Activated CD4-positive, alpha-beta T cell treated with anti-CD3 and anti-CD28 coated beads, Interleukin-2, amount 50 U/mL, for 16 hours (primary cell): ENCODE measurements at places on chromosomes 4 and X.

DNA sequence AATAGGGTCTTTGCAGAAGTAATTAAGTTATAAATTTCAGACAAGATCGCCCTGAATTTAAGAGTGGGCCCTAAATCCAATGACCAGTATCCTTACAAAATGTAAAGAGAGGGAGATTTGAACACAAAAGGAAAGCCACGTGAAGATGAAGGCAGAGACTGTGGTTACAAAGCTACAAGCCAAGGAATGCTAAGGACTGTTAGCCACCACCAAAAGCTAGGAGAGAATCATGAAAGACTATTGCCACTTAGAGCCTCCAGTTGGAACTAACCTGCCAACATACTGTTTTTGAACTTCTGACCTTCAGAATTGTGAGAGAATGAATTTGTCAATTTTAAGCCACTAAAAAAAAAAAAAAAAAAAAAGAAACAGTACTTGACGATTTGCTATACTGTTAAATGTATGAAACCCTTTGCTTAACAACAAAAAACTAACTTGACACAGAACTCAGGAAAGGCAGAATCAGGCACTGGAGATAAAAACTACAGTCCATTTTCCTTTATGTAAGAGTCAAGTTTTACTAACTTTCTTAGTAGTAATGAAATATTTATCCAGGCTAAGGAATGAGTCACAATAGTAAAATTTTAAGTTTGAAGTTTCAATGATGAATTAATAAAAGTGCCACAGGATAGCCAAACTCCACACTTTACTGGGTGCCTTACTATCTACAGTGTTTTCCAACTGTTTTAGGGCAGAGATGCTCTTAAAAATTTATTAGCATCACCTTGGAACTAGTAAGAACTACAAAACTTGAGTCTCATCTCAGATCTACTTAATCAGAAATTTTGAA is 25.1 kb downstream of the DHX15 start:
- DNase-seq: no peak

DNA sequence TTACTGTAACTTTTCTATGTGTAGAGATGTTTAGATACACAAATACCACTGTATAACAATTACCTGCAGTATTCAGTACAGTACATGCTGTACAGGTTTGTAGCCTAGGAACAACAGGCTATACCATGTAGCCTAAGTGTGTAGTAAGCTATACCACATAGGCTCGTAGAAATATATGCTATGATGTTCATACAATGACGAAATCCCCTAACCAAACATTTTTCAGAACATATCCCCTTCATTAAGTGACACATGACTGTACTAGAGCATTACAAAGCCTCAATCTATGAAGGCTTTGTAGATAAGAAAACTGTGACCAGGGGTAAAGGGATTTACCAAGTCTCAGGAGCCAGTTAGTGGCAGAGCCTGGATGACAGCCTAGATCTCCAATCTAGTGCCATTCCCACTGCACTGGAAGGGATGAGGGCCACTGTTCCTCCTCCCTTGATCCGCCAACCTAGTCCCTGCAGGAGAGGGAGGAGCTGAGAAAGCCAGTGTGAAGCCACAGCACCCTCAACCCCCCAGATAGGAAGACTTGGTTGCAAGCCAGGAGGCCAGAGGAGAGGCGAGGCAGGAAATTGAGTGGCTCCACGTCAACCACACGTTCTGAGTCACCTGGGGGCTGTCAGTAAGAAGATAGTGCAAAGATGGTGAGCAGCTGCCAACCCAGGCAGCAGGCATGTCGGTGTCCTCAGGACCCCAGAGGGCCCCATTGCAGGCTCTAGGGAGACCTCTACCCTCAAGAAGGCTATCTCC is 227.7 kb downstream of the BCOR start:
- peak; percentile 96 for DNase-seq

- no peak for DNase-seq
Measured at GRCh38 chr4:170011921-170012628, 14.1 kb downstream of the MFAP3L start.

GRCh38 chrX:65587616-65588526 is 53.3 kb upstream of the LAS1L start:
- no peak for DNase-seq

GRCh38 chr4:179836179-179837075 is 2394.2 kb upstream of the AGA start:
- DNase-seq: no peak

DNA sequence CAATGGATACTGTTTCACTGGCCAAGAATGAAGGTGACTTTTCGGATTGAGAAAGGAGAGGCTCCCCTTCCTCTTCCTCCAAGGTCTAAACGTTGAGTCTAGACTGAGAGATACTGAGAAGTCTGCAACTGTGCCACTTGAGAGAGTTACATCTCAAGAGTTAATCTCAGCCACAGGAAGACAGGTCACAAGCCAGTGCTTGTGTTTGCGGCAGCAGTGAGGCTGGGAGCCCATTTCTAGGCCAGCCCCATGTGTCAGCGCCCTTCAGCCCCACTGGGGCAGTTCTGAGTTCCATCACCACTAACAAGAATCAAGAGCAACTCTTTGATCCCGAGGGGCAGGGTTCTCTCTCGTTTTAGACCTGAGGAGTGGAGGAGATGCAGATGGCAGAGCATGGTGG is 7.3 kb upstream of the SEC24D start:
- DNase-seq: no peak

DNA sequence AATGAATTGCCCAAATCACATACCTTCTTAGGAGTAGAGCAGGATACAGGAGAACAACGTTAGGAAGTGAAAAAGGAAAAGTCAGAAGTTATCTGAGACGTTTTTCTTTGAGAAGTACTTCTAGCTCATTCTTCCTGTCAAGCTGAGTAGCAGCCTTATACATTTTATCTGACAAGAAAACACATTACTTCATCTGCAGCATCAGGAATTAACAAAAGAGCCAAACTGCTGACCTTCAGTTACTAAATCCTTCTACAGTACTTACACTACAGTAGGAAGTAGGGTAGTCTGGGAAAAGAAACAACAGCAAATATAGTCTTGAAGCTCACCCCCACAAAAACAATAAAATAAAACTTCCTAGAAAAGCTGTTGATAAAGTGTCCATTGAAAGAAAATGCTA is 57.0 kb downstream of the ATP11C start:
- no peak for DNase-seq

- no peak for DNase-seq
Measured at GRCh38 chr4:78939667-78940008, 400 bp upstream of the PAQR3 start.

DNA sequence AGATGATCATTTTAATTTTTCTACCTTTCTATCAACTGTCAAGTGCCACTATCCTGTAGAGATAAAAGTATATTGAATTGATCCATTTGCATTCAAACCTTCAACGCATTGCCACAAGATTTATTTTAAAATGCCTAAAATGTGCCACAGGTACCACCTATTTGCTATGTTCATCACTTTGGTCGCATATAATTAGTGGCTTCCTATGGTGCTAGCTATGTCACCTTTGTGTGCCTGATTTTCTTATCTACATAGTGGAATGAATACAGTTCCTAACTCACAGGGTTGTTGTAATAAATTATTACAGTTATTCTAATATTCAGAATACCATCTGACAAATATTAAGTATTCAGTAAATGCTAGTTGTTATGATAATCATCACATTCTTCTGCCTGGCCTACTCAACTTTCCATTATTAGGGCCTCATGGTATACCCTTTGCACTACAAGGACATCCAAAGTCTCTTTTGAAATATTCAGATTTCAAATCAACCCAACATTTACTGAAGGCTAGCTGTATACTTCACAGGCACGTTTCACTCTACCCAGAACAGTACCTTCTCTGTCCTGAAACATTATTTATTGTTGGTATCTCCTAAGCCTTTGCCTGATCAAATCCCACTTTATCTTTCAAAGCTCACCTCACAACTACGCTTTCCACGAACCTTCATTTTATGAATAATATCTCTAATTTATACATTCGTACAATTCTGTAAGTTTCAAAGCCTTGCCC is 62.4 kb downstream of the ANXA10 start:
- no peak for DNase-seq

- no peak for DNase-seq
Measured at GRCh38 chr4:79467246-79467932, 59.4 kb upstream of the GK2 start.

DNA sequence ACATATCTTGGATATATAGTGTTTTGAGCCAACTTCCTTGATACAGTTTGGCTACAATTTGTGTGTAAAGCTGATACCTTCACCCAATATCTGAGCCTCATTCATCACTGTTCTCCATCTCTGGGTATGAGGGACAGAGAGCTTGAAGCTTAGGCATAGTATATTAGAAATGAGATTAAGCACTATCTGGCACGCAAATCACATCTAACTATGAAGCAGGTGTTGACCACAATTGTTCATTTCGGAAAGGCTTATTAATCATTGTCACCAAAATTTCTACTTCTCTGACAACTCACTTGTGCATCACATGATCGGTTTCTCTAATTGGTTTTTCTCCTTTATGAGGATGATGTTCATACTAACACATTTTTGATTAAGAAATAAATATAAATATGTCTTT is 2.1 kb upstream of the POF1B start:
- peak; percentile 15 for DNase-seq

DNA sequence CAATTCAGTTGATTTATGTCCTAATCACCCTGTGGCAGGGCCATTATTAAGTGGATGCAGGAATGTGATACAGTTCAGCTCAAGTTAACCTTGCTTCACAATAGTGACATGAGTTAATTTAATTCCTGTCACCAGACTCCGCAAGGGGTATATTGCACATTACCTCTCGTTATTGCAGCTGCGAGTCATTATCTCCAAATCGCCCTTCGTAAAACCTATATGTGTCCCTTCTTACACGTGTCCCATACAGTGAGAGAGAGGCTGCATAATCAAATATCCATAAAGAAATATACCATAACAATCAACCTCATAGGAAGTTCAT is 369.9 kb upstream of the ANXA10 start:
- no peak for DNase-seq

GRCh38 chrX:23792861-23793553 is 10.0 kb downstream of the SAT1 start:
- DNase-seq: no peak

DNA sequence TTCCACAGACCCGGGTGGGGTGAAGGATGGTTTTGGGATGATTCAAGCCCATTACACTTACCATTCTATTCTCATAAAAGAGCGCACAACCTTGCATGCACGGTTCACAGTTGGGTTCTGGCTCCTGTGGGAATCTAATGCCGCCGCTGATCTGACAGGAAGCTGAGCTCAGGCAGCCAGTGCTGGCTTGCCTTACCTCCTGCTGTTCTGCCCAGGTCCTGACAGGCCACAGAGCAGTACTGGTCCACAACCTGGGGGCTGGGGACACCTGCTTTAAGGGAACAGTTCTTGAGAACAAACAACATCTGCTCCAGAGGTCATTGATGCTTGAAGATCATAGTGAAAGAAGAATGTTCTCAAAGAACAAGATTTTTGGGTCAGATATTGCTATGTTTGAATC is 8.0 kb upstream of the HS3ST1 start:
- no peak for DNase-seq

DNA sequence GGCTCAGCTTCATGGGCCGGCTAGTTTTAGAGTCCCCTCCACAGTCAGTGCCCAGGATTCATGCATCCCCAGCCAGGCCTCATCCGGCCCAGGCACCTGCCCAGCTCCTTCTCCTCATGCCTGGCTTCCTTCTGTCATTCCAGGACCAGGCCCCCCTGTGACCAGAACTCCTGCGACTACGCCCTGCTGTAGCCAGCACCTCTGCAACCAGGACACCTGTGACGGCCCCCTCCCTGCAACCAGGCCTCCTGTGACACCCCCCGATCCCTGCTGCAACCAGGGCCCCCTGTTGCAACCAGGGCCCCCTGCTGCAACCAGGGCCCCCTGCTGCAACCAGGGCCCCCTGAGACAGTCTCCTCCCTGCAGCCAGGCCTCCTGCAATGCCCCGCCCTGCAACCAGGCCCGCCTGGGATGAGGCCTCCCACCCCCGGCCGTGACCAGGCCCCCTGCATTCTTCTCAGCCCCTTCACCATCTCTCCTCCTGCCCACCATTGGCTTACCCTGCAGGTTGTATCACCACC is 46.8 kb downstream of the HTRA3 start:
- no peak for DNase-seq

DNA sequence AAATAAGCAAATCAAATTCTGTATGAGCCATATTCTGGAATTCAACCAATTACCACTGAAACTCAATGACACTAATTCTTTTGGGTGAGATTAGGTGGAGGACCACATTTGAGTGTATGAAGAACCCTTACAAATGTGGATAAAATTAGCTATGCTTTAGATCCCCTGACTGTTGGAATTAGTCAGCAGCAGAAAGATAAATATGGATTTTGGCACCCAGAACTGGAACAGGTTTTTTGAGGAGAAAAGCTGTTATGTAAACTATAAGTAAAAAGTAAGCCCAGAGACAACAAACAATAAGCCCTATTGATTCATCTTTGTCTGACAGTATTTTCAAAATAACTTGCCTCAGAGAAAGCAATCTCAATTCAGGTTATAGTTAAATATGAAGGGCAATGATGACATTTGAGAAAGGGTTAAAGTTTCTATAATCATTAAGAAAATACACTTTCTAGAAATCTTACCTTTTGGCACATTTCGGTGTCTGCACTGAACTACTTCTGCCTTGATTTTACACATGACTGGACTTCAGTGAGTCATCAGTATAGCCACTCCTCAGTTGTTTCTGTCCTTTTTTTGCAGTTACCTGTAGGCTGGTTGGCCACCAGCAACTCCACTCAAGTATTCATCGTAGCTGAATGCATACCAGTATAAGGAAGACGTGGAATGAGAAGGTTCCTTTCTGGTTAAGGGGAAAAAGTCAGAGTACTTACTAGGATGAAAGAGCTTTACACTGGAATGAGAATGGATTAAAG is 80.0 kb downstream of the KCTD8 start:
- DNase-seq: no peak

DNA sequence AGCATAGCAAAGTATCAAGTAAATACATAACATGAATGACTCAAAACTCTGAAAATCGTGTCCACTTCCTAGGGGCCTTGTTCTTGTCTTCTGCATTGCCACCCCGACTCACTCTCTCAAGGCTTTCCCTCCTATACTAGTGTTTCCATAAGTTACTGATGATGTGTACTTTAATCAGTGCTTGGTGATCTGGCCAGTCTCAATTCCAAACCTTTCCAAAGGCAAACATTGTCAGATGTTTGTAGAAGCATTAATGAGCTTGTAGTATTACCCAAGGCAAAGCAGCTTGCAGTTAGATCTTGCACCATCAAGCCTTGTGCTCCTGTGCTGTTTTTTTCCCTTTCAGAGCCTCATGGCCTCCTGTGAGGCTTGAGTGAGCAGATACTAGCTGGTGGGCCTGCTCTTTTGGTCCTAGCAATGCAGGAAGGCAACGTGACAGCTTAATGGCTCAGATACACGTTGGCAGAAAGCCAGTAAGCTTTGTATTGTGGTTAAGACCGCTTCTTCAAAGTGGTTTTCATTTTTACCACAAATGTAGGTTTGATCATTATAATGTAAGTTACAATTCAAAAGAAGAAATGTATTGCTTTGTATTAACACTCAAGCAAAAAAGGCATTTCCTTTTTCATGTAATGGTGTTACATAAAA is 51.8 kb downstream of the RBPJ start:
- peak; percentile 85 for DNase-seq

DNA sequence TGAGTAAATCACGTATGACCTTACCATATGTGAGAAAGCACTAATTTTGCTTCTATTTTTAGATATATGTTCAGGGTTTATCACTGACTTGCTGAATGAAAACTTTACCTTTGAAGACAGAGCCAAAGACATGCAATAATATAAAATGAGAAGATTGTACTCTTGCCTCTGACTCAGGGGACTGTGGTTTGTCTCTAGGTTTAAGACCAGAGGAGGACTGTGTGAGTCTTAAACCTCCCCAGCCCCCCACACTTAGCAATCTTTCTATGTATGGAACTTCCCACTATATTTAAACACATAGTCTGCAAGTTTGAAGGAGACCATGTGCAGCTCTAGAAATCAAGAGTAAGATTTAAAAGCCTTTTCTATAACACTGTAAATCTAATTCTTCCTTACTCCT is 368.7 kb upstream of the FAM241A start:
- DNase-seq: no peak
